ENCODE measurements at places on chromosomes 3 and 15. TPM values are rescaled to one million over a fixed set of nuclear protein-coding genes. Genes with fewer than 3 reads are reported as not detected.

GRCh38 chr3:116388867-116389385, 56.4 kb downstream of the LSAMP start:
- no peak for DNase-seq

GRCh38 chr15:63414474-63415120, 33.0 kb upstream of the CA12 start:
- no peak for DNase-seq

DNA sequence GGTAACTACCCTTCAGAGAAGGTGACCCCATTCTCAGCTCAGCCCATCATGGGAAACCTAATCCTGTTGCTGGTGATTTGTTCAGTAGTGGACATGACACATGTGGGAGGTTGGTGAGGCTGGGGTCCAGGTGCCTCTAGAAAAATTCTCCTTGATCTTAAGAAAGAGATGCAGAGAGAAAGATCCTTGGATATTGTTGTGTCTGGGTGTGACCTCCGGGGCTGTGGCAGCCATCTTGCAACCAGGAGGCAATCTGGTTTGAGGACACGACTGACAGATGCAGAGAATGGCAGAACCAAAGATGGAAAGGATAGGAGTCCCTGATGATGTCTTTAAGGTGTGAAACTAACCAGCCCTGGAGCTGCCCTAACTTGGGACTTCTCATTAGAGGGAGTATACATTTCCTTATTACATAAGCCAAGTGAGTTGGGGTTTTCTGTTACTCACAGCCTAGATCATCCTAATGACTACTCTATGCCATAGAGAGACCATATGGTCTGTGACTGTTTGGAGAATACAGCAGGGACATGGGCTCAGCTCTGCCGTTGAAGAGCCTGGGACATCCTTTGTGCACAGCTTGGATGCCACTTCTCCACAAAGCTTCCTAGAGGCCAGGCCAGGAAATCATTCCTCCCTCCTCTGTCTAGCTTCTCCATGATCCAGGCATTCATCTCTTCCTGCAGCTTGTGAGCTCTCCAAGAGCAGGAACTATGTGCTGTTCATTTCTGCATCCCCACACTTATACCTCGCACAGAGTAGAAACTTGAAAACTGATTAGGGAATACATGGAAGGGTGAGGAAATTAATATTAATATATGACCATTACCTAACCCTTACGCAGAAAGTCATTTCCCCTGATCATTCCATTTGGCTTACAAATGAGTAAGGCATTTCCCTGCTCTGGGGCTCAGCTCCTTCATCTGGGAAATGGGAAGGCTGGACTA, 45.9 kb downstream of the HRH1 start:
- DNase-seq, result no peak

DNA sequence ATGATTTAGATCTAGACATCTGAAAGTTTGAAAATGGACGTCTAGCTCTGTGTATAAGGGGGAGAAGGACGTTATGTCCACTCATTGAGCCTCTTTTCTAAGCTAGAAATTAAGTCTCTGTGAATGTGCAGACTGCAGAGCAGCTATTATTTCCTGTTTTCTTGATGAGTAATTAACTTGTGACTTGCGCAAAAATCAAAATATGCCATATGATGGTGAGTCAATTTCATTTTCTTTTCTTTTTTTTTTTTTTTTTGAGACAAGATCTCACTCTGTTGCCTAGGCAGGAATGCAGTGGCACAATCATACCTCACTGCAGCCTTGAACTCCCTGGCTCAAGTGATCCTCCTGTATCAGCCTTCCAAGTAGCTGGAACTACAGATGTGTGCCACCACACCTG, 14.1 kb downstream of the LACTB start:
- DNase-seq, result peak; percentile 74

DNA sequence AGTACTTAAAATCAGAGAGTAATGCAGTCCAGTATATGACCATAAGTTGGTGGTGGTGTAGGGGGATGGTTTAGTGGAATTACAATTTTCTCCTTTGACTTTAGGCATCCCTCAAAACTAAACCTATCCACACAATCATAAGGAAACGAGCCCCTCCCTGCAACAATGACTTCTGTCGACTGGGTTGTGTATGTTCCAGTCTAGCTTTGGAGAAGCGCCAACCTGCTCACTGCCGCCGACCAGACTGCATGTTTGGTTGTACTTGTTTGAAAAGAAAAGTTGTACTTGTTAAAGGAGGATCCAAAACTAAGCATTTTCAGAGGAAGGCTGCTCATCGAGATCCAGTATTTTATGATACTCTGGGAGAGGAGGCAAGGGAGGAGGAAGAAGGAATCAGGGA, 52.8 kb downstream of the MGA start:
- DNase-seq, result no peak

GRCh38 chr15:64695561-64695992, 79.8 kb downstream of the RBPMS2 start:
- no peak for DNase-seq

GRCh38 chr3:79564192-79564591, 203.6 kb downstream of the ROBO1 start:
- DNase-seq, result no peak

DNA sequence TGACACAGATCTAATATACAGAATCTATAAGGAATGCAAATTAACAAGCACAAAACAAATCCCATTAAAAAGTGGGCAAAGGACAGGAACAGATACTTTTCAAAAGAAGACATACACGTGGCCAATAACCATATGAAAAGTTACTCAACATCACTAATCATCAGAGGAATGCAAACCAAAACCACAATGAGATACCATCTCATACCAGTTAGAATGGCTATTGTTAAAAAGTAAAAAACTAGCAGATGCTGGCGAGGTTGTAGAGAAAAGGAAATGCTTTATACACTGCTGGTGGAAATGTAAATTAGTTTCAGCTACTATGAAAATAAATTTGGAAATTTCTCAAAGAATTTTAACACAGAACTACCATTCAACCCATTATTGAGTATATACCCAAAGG, 50.7 kb downstream of the ADAMTS17 start:
- DNase-seq, result no peak

The FBXL22 gene
- polyA plus RNA-seq, result 3.8 TPM

The RHCG gene
- polyA plus RNA-seq, result not detected

The SERF2 gene
- 848 TPM for polyA plus RNA-seq

The IMPG2 gene
- 0.10 TPM for polyA plus RNA-seq

The LRRC31 gene
- polyA plus RNA-seq, result not detected

The SCAANT1 gene
- polyA plus RNA-seq, result not detected

The SEMA3F gene
- polyA plus RNA-seq, result 11.4 TPM

The SLC25A38 gene
- 49.8 TPM for polyA plus RNA-seq

The MGA gene
- 4.7 TPM for polyA plus RNA-seq

The GYG1 gene
- polyA plus RNA-seq, result 50.4 TPM

The GDPGP1 gene
- polyA plus RNA-seq, result 2.4 TPM

The CORO2B gene
- 7.7 TPM for polyA plus RNA-seq

Measured in BJ (cell line).